Stimulated activated naive CD8-positive, alpha-beta T cell treated with anti-CD3 and anti-CD28 coated beads, Interleukin-15, Interleukin-2, amounts not matched to agents 100 U/mL and 50 U/mL, for 24 hours (primary cell): ENCODE measurements at places on chromosomes 12 and 14.

DNA sequence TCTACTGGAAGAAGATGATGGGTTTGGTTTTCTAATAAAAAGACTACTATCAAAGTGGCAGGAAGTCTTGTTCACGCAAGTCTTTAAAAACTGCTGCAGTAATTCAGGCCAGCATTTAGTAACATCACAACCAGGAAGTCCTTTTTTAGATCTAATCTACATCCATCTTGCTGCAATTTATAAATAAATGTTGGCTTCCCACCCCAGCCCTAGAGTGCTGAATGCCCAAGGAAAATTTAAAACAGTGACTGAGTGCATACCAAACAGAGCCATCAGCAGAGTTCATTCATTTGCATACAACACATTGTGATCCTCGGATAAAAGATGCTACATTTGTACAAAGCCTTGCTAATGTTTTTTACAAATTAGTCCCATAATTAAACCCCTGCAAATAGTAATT is 72.1 kb downstream of the PHLDA1 start:
- no peak for DNase-seq

DNA sequence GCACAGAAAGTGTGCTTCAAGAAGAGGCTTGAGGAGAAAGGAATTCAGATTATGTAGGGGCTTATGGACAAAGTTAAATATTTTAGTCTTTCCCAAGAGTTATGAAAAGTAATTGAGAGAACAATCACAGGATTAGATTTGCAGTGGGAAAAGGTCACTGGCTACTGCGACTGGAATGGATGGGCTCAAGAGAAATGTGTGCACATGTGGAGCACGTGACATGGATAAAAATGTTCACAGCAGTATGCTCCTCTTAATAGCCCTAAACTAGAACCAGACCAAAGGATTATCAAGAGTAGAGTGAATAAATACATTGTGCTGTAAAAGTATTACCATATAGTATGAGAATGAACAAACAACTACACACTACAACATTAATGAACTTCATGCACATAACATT is 78.1 kb downstream of the ABCD2 start:
- no peak for DNase-seq

DNA sequence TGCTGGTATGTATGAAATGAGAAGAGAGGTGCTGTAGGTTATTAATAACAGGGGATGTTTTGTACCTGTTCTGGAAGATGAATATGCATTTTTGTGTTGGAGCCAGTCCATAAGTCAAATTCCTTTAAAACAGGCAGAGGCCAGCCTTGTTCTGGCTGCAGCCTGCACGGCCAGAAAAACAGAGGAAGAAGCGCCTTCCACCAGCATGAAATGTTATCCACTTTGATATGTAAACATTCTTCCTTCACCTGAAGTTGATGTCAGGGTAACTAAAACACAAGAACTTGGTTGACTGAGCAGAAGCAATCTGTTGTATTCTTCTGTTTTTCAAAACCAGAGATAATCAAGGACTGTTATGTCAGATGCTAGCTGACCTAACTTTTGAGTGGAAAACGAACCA is 237.9 kb upstream of the PLEKHG7 start:
- DNase-seq, result no peak

DNA sequence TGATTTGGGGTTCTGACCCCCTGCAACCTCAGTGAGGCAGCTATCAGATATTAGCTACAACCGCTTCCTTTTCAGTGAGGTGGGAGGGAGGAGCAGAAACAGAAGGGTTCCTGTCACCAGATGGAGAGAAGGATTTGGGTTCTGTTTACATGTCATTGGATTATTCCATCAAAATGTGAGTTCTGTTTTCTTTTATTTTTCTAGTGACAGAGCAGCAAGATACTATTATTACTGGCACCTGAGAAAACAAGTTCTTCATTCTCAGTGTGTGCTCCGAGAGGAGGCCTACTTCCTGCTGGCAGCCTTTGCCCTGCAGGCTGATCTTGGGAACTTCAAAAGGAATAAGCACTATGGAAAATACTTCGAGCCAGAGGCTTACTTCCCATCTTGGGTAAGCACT is 52.8 kb downstream of the FRMD6 start:
- no peak for DNase-seq

DNA sequence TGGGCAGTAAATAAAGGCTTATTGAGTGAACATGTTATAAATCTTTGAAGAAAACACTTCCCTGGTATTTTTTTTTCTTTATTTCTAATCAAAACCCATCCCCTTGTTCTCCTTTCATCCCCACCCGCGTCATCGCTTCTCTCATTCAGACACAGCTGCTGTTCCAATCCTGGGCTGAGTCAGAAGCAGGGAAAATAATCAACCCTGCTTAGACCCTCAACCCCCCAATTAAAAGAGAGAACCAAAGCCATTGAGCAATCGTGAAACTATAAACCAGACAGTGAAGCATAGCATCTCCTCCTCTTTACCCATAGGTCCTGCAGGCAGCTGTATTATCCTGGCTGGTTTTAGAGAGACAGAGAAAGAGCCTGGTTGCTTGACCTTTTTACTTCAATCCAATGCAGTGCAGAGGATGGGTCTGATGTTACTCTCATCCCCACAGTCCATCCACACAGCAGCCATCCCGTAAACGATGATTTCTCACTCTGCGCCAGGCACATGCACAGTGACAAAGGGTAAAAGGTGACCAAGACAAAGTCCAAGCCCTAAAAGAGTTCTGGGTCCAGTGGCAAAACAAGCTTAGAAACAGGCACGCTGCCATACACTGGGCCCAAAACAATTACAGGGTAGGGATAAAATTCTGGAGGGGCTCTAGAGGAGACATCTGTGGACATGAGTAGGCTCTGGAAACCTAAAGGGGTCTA is 238.3 kb downstream of the GALC start:
- DNase-seq, result no peak

DNA sequence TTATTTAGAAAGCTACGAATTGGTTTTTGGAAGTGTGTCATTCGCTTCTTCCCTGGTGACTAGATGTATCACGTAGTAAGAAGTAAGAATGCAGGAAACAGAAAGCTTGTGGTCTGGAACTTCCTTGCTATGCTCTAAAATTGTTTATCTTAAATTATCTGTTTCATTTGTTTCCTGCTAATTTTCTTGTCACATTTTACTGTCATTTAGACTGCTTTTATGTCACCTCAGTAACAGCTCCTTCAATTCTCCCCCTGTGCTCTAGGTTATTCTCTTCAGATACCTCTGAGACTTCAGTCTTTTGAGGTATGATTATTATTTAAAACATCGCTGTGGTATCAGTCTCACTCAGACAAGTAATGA is 699 bp upstream of the CD69 start:
- DNase-seq, result no peak

- no peak for DNase-seq
Measured at GRCh38 chr14:65703521-65703920, 291.0 kb downstream of the FUT8 start.

GRCh38 chr14:61379639-61380184 is 58.3 kb downstream of the PRKCH start:
- peak; percentile 48 for DNase-seq

GRCh38 chr12:113961921-113962710 is 4.0 kb downstream of the RBM19 start:
- DNase-seq, result peak; percentile 39

DNA sequence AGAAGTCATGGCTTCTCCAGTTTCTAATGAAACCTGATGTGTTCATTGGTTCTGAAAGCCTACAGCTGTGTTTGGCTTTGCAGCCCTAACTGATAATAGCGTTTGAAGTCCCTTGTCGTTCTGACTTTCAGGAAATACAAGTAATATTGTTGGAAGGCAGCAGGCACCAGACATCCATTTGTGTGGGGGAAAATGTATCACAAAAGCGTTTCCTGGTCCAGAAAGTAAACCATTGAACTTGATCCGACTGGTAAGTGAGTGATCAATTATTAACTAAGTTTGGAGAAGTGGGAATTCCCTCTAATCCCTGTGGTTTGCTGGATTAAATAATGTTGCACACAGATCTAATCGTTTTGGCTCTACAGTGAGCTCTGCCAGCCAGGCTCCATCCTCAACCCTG is 77.3 kb upstream of the LTA4H start:
- no peak for DNase-seq

- DNase-seq, result no peak
Measured at GRCh38 chr14:98623788-98624415, 648.1 kb downstream of the BCL11B start.

DNA sequence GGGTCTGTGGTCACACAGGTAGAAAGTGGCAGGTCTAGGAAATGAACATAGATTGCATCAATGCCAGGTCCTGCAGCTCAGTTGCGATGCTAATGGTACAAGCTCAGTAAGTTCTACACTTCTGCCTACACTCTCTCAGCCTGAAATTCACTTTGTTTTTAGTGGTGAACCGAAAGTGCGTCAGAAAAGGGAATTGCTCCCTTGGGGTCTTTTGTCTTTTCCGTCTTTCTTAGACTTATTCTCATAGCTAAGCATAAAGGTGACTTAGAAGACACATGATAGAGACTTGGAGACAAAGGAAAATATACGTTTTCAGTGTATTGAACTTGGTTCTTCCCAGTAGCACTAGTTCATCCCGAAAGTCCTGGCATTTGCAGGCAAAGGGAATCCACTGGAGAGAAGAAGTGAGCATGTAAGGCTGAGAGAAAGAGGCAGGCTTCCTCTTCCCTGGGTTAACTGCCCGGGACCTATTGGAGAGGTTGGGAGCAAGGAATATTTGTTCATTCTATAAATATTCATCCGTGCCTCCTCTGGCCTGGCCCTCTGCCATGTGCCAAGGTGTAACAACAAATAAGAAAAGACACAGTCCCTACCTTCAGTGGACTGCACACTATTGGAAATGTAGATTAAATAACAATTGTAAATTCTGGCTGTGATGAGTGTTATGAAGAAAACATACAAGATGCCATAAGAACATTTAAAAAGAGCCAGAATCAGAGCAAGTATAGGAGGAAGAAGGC is 785.8 kb downstream of the MED13L start:
- no peak for DNase-seq

DNA sequence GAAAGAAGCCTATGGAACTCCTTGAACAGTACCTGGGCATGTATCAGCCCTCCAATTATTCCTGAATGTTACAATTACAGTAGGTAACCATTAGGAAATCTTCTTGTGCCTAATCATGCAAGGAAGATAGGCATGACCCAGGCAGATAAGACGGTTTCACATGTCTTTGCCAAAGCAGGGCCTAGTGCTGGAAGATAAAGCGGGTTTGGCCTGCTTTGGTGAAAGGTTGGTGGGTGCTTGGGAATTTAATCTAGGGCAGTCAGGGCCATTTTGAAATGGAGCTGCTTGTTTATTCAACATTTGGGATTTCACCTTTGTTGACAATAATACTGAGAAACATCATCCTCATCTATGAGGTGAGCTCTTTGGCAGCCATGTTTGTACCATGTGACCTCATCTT is 12.5 kb upstream of the SRSF5 start:
- DNase-seq, result no peak

GRCh38 chr12:68915055-68915454 is 17.9 kb downstream of the CPM start:
- DNase-seq, result no peak

GRCh38 chr14:34489324-34489723 is 27.3 kb upstream of the SPTSSA start:
- no peak for DNase-seq

GRCh38 chr14:69531135-69531534 is 43.5 kb downstream of the CCDC177 start:
- no peak for DNase-seq
